ENCODE measurements at places on chromosomes 2 and 18. TPM values are rescaled to one million over a fixed set of nuclear protein-coding genes. Genes with fewer than 3 reads are reported as not detected.

DNA sequence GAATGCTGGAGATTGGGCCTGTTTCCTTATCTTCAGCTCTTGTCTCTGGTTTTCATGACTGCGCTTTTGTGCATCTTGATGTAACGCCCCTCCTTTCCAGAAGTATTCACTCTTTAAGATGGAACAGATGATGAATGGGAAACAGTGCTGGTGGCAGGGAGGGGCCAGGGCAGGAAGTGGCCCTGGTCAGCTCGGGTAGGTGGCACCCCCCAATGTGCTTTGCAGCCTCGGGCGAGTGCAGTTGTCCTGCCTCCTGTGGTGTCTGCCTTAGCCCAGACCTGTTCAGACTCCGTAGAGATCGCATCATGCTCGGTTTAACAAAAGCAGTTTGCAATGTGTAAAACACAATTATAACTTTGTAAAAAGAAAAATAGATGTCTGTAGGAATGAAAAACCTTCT lies 17.0 kb upstream of the MGAT4A start:
- no peak for DNase-seq

The OSR1 gene
- 0.06 TPM for total RNA-seq

- peak; percentile 45 for DNase-seq
These were observed 44.8 kb upstream of the KDM3A start for GRCh38 chr2:86396291-86396785.

The CD226 gene
- total RNA-seq, result 0.91 TPM

DNA sequence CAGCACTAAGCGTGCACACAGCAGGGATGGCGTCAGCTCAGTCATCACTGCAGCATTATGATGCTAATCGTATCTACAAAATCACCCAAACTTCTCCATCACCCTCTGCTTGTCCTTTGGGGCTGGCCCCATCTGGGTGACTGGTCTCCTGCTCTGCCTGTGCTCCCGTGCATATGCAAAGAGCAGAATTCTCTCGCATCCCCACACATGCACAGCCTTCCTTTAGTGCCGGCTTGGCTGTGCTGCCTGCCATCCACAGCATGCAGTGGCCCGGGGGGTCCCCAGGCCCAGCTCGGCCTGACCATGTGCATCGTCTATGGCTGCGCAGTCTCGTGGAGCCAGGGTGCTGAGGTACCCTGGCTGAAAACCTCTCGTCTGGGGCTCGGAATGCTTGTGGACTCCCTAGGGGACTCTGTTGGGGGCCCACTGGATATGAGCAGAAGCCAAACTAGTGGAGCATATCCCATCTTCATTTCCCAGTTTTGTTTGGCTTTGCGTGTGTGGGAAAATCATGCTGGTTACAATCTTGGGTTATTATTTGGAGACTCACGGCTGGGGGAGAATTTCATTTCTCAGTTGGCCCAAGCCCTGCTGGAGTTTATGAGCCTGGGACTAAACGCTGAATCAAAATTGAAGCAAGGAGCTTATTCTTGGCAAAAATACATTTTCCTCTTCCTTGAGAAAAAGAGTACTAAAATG lies 70.9 kb upstream of the HS6ST1 start:
- no peak for DNase-seq

DNA sequence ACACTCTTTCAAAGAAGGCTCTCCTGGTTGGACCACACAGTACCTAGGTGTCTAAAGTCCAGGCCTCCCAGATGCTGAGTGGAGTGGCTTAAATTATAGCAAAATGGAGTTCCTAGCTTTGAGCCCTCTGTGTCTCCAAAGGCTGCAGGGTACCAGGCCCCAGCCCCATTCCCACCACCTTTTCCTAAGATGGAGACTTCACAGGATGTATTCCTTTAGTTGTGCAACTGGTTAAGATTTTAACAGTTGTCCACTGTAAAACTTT lies 4.9 kb downstream of the SMAD7 start:
- no peak for DNase-seq

GRCh38 chr18:50119296-50119695 lies 75.7 kb downstream of the MYO5B start:
- DNase-seq, result no peak

GRCh38 chr2:86295066-86295465 lies 42.4 kb downstream of the REEP1 start:
- DNase-seq, result no peak

GRCh38 chr2:120421830-120422175 lies 75.9 kb downstream of the INHBB start:
- DNase-seq, result no peak

DNA sequence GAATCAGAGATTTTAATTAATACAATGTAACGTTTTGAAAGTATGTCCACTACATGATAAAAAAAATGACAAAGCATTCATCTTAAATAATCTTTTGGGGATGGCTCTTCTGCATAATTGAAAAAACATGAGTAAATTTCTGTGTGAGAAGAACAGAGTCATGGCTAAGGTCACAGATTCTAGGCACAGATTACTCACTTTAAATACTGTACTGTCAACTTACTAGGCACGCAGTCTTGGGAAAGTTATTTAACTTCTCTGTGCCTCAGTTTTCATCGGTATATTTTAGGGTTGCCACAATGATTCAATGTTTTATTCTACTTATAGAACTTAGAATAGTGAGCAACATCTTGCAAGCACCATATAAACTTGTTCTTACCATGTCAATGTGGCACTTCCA lies 49.2 kb downstream of the TMEFF2 start:
- no peak for DNase-seq

GRCh38 chr18:22466608-22467395 lies 49.1 kb upstream of the CTAGE1 start:
- DNase-seq, result peak; percentile 73

DNA sequence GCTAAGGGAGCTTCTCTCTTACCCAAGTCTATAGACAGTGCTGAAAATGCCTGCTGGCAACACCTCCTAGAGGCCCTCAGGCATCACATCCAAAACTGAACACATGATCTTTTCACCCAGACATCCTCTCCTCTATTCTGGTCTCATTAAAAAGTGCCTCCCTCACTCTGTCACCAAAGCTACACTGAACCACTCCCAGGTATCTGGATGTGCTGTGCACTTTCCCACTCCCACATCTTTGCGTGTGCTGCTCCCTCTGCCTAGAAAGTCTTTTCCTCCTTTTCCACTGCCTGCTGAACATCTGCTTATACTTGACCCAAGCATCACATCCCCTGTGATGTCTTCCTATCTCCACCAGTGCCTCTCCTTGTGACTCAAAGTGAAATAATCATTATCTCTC lies 26.1 kb upstream of the STPG4 start:
- no peak for DNase-seq

DNA sequence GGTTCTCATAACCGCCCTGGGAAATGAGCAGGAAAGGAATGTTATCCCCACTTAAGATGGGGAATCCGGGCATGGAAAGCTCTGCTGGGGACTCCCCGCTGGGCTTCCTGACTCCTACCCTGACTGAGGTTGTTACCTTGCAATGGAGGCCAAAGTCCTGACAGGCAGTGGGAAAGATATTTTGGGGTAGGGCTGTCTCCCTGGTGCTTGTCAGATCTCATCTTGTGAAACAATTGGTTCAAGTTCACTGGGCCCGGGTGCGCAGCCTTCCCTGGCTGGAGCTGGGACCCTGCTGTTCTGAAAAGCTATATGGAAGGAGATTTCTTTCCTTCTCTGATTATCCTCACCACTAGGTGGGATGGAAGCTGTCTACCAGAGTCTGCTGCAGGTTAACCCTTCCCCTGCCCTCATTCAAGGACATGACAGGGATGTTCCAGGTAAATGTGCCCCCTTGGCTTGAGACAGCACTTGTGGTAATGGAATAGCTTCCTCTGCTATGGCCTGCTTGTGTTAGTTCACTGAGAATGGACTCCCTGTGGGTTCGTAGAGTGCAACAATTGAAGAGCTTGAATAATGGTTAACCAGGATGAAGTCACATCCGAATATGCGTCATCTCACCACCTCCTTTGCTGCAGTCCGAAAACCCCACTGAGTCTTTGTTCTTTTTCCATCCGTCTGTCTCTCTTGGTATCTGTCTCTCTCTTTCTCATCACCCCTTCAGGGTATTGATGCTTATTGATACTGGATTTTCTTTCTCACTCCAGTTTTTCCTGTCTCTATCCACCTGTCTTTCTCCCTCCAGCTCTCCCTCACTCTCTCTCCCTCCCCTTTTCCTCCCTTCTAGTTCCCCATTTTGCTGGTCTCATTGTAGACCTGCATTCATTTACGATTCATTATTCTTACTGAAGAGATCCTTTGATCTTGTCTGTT lies 67.8 kb upstream of the EPAS1 start:
- DNase-seq, result peak; percentile 89

- DNase-seq, result no peak
These were observed 72.3 kb downstream of the ASXL2 start for GRCh38 chr2:25805987-25806386.

The ZNF385B gene
- total RNA-seq, result not detected

DNA sequence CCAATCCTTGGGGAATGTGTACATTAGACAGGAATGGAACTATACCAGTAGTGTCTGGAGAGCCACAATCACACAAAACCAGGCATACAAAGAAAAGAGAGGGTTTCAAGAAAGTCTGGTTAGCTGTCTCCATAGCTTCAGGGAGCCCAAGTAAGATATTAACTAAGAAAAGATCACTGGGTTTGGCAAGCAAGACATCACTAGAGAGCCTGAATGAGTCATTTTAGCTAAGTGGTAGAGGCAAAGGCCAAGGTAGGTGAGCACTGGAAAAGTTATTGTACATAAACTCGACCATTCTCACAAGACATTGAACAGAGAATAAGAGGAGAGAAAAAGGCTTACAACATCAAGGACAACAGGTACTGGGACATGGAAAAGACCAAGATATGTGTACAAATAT lies 143.8 kb upstream of the ARL4C start:
- no peak for DNase-seq

DNA sequence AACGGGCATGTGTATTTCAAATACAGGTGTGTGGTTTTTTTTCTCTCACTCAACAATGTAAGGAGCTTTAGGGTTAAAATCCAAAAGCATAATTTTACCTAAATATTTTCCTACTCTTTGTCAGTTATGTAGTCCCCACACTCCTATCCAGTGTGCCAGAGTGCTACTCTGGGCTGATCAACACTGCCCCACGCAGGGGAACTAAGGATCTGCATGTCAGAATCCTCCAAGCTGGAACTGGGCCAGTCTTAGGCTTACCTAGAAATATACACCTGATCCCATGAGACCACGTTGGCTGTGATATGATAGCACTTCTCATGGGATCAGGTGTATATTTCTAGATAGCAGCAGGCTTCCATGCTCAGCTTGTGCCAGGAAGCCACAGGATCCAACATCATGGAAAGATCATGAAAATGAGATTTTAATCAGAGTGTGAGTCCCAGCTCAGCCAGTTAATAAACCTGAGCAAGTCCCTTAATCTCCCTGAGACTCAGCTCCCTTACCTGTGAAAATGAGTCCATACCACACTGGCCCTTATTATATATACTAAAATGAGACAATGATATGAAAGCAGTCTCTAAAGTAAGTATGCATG lies 29.7 kb downstream of the CCDC141 start:
- peak; percentile 6 for DNase-seq

Measured in Daoy (cell line).